Forelimb muscle (tissue), 1 donor: ENCODE measurements at places on chromosomes 7 and 10.

GRCh38 chr10:71765176-71765904 lies 8.0 kb downstream of the VSIR start:
- no peak for DNase-seq

GRCh38 chr10:4882704-4883078 lies 56.7 kb downstream of the AKR1E2 start:
- DNase-seq = no peak

DNA sequence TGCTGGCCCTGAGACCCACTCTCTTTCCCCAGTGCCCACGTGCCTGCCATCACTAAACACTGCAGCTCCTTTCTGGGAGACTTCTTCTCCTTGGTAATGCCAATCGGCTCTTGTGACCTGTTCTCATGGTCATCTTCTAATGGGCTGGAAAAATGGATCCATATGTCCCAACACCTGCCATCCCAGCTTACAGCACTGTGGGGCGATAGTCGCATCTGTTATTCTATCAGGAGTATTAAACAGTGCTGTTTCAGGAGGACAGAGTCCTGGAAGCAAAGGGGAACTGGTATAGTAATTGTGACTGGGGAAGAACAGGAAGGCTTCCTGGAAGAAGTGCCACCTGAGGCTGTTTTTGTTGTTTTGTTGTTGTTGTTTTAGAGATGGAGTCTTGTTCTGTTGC lies 411.2 kb downstream of the GLRX3 start:
- DNase-seq = no peak

DNA sequence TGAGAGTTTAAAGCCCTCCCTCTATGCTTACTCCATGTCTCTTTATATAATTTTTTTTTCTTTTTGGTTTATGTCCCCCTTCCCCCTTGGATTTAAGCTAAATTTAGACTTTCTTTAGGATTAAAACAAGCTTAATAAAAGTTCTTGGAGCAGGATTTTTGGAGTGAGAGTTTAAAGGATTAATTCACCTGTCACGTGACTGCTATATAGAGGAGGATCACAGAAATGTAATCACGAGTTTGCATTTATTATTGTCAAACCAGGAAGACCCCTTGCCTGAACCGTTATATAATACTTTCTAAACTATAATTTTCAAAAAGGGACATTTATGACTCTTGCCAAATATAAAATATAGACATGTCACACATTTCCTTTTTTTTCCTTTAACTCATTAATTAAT lies 78.1 kb upstream of the IMMP2L start:
- DNase-seq = no peak

GRCh38 chr7:138662991-138663320 lies 38.2 kb downstream of the SVOPL start:
- no peak for DNase-seq

DNA sequence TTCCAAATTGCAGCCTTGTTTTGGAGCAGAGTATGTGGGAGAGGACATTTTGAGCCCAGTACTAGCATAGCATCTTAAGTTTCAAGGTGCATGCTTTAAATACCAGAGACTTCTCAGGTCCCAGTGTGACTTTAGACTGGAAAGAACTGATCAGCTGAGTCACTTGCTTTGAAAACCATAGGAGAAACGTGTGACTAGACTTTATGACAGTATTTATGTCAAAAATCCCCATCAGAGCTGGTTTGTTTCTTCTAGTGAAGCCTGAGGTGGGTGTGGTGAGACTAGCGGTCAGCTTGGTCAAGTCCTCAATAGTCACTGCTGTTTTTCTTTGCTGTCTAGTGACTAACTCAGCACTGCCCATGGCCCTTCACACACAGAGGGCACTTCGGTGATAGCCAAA lies 724.2 kb downstream of the GATA3 start:
- no peak for DNase-seq
